ENCODE measurements at places on chromosomes 5 and 9.

DNA sequence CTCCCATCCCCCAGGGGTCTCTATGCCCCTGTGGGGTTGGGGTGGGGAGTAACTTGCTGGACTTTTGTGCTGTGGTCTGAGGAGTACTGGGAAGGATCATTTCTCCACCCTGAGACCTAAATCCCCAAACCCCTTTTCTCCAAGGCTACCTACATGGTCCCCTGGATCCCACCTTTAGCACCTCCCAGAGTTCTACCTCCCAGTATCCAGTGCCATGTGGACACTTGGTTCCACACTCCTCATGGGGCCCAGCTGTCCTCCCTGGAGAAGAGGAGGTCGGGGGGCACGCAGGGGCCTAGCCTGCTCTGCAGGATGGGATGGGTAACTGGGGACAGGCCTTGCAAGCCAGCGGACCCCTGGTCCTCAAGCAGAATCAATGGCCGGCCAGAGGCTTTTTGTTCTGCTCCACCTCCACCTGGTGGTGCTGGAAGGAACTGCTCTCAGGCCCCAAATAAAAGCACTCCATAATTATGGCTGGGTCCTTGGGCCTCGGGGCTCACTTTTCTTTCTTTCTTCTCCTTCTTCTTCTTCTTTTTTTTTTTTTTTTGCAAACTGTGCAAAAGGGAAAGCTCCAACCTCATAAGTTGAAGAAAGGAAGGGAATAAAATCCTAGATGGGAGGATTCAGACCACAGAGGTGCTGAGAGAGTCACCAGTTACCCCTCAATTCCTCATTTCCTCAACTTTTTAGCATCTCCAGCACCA is 68.4 kb downstream of the PSD2 start:
- peak; percentile 38 for DNase-seq

- DNase-seq = no peak
Observed at GRCh38 chr9:84387821-84388220, 47.3 kb upstream of the SLC28A3 start.

GRCh38 chr9:85421641-85422040 is 320.1 kb downstream of the AGTPBP1 start:
- DNase-seq = no peak

GRCh38 chr9:134552349-134552990 is 89.1 kb upstream of the COL5A1 start:
- DNase-seq = no peak

- no peak for DNase-seq
Observed at GRCh38 chr5:151953833-151954232, 29.2 kb upstream of the GLRA1 start.

DNA sequence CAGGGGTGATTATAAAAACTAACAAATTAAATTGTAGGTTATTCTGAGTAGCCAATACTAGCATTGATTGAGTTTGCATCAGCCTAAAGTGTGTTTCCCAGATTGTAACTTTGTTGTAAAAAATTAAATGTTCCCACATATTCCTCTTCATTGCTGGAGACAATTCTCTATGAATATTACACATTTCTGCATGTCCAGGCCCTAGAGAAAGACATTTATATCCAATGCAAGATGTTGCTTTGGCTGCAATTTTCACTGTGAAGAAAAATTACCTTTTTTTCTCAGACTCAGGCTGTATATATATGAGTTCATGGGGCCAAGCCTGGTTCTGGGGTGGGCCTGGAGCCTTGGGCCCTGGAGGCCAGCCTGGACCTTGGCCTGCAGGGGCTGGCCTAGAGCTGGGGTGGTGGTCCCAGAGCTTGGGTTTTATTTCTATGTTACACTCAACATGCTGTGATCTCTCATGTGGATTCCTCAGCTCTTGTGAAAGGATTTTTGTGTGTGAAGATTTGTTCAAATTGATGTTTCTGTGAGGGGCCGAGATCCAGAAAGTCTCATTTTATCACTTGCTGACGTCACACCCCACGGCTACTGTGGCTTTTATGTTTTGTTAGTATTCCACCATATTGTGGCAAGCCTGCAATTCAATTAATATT is 232.5 kb downstream of the SPATA31A1 start:
- DNase-seq = no peak

GRCh38 chr5:167908606-167909005 is 382.8 kb upstream of the WWC1 start:
- DNase-seq = no peak

DNA sequence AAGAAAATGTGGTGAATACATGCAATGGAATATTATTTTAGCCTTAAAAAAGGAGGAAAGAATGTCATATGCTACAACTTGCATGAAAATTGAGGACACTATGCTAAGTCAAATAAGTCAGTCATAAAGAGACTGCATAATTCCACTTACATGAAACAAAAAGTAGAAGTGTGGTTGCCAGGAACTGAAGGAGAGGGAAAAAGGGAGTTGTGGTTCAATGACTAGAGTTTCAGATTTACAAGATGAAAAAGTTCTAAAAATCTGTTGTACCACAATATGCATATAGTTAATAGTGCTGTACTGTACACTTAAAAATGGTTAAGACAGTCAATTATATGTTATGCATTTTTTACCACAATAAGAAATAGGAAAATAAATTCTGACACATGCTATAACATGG is 95.4 kb downstream of the SLC44A1 start:
- no peak for DNase-seq

DNA sequence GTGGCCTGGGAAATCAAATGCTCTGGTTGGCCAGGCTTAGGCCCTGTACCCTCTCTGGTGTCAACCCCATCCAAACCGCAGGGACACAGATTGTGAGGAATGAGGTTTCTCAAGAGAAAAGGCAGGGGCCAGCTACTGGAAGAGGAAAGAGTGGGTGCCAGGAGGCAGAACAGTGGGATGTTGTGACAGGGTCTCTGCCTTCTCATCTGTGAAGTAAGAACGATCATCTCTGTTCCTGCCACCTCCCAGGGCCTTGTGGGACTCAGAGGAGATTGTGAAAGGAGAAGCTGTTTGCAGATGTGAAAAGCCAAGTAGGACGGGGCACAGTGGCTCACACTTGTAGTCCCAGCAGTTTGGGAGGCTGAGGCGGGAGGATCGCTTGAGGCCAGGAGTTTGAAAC is 22.8 kb upstream of the RPL26L1 start:
- no peak for DNase-seq

DNA sequence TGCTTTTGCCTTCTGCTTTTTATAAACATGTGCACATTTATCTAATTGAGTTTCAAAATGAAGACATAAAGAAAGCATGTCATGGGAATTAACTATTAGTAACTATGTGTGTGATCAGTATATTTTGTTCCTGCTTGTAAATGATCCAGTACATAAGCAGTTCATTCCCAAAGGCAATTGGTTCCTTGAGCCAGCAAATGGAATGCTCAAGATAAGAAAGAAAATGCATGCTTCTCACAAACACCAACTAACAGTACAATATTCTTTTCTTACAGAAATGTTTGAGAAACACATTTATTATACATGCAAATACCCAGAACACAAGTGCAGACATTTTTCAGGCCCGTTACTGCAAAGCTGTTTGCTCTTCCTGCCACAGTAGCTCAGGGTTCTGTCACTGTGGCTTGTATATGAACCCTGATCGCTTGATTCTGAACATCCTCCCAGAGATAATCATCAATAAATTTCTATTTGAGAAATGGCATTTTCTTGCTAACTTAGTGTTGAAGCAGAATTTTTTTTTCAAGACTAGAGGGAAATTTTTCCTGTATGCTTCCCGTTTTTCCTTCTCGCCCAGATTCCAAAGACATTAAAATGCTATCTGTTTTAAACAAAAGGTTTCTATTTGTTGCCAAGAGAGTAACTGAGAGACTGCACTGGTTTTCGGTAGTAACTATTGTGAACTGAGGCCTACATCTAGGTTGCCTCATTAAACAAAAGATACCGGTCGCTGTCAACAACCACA is 1.9 kb downstream of the GNAQ start:
- DNase-seq = no peak

- DNase-seq = no peak
Observed at GRCh38 chr5:43569236-43569746, 12.4 kb upstream of the PAIP1 start.

DNA sequence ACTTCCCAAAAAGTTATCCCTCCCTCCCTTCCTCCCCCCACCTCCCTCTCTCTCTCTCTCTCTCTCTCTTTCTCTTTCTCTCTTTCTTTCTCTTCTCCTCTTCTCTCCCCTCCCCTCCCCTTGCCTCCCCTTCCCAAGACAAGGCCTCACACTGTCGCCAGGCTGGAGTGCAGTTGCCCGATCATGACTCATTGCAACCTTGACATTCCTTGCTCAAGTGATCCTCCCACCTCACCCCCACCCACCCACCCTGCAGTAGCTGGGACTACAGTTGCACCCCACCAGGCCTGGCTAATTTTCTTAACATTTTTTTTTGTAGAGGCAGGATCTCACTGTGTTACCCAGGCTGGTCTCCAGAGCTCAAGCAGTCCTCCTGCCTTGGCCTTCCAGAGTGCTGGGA is 32.8 kb downstream of the VPS13A start:
- DNase-seq = no peak

DNA sequence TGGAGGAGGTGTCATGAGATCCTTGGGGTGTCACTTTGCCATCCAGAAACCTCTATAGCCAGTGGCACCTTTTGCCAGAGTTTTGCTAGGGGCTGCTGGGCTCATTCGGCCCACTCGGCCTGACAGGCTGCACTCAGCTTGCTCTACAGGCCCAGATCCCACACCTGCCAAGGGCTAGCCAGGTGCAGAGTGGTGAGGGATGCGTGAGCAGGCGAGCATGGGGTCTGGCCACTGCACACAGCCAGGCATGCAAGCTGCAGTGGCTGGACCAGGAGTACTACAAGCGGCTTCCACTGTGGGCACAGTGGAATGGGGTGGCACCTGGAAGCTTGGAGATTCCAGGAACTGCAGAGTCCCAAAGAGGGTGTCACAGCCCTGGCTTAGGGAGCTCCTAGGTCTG is 372.7 kb downstream of the CHSY3 start:
- no peak for DNase-seq

DNA sequence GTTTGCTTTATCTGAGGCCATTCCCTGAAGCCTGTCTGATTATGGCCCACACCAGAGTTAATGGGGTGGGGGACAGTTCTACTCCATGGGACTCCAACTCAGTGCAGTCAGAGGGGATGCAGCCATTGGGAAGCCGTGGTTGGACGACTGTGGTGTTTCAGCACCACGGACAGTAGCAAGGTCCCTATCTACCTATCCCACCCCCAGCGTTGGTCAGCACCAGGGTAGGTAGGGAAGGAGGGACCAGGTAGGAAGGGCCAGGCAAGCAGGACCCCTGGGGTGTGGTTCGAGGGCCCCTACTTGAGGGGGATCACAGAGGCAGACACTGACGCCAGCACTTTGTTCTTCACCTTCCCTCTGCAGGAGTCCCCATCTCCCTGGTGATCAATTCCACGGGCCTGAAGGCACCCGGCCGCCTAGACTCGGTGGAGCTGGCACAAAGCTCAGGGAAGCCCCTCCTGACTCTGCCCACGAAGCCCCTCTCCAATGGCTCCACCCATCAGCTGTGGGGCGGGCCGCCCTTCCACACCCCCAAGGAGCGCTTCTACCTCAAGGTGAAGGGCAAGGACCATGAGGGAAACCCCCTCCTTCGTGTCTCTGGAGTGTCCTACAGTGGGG is 33.2 kb downstream of the HMCN2 start:
- no peak for DNase-seq

DNA sequence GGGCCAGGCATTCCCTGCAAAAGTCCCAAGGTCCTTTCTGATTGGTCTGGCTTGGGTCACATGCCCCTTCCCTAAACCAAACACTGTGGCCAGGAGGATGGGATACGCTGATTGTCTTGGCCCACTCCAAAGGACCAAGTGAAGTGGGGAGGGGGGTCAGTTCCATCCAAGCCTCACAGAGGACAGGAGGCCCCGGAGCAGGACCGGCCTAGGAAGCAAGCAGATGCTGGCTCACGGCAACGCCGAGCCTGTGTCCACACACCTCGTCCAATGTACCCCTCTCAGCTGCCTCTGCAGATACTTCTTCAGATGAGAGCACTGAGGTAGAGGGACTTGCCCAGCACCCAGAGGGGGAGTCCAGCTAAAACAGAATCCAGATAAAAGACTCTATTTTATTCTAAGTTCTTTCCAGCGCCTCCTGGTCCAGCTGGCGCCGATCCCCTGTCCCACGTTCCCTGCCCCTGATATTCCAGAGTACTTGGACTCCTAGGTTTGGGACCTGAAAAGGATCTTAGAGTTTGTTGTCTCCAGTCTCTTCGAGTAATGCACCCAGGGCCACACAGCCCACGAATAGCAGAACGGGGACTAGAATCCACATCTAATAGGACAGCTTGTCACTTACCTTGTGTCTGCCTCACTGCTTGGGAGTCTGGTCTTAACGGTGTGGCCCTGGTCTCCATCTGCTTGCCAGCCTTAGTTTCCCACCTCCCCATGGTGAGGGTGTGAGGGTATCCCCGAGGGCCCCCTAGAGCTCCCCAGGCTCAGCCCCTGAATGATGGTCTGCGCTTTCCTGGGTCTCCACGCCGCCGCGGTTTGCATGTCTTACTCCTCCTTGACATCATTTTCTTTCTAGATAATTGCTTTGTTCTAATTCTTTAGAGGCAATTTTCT is 72.4 kb upstream of the UNC5A start:
- DNase-seq = no peak

DNA sequence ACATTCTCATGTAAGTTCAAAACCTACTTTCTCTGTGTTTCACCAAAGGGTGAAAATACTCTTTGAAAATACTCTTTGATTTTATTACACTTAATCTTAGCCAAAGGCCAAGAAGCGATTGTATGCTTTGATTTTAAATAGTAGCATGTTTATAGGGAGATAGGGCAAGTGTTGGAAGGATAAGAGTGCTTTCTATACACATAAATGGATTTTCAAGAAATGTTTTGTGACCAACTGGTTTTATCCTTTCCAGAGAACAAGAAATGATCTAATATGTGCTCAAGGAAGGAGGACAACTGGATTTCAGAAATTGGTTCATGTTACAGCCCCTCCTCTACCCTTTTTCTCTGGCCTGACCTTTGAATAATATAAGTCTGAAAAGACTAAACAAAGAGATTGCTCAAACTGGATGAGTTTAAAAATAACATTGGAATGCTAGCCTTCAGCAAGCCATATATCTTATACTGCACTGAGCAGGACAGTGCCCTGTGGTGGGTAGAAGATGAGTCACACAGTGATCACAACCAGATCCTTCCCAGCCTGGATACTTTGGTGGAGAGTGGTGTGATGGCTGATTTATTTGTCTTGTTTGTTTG is 13.1 kb downstream of the PALM2AKAP2 start:
- no peak for DNase-seq

All from effector CD8-positive, alpha-beta T cell (primary cell).